ENCODE measurements at places on chromosomes 5 and 9. TPM values are rescaled to one million over a fixed set of nuclear protein-coding genes. Genes with fewer than 3 reads are reported as not detected.

- DNase-seq, result no peak
Observed at GRCh38 chr5:42605490-42605889, 151.1 kb upstream of the CCDC152 start.

DNA sequence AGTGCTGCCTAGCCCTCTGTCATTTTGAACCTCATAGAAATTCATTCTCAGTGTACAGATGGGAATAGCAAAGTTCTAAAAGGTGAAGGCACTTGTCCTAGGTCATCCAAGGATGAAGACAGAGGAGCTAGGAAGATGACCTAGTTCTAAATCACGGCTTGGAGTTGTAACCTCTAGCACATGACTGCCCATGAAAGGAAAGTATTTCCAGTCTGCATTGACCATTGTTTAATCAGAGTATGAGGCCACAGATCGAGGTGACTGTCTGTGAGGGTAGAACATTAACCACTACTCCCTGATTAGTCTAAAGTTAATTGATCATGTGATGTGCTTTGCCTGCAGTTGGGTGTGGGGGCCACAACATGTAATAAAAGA is 674 bp upstream of the TNFSF15 start:
- DNase-seq, result no peak

DNA sequence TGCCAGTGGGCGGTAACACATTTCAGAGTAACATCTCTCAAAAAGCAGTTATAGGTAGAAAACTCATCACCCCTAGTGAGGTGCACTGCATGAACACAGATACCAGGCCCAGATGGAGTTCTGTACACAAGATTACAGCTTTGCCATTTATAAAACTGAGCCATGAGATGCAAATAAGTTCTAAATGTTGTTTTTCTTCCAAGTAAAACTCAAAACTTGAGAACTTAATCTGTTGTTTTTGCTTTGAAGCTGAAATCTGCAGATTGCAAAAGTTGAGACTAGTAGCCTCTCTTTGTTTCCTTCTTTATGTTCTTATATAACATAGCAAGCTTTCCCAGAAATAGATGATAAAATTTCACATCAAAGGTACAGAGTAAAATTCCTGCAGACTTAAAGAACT is 434.1 kb downstream of the PLK2 start:
- DNase-seq, result no peak

DNA sequence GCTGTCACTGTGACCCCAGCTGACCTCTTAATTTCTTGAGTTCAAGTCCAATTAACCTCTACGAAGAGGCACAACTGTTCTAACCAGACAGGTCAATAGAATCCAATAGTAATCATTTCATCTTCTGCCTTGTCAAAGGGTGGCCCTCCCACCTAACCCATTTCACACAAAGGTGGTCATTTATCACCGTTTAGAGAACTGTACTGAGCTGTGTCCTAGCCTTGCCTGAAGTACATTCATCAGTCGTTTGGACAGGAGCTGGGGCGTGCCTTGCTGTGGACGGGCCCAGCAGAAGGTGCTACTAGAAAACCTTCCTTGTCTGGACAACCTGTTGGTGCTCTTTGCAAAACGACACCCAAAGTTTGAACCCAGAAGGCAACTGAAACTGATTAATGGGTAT is 605.4 kb downstream of the ISL1 start:
- DNase-seq, result no peak

DNA sequence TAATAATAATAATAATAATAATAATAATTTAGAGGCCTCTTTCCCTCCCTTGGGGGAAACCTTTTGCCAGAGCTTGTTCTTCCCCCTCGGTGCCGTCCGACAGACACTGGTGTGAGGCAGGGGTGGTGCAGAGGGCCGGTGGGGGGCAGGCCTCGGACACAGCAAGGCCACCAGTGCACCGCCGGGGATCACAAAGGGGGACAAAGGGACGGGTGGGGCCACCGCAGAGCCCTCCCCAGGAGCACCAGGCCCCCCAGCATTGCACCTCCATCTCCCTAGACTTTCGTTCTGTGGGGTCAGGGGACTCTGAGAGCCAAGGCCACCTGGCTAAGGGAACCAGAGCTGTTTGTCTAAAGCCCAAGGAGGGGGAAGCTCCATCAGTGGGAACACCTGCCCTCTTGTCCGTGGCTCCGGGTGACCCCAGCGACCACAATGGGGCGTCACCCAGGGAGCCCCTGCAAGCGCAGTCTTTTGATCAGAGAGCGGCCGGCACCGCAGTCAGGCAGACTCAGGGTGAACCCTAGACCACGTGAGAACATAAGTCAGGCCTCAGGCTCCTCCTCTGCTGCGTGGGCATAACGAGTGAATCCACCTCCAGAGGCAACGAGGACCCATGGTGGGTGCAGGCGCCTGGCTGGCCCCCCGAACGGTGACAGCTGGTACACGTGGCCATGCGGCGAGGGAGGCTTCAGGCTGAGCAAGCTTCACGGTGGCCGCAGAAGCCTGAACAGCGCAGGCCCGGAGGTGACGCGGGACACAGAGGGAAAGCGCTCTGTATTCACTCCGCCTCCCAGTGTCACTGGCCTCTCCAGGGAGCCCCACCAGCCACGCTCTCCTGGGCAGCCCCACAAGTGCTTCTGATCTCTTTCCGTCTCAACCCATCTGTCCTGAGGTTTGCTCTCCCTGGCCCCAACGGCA is 12.0 kb upstream of the QSOX2 start:
- DNase-seq, result no peak

GRCh38 chr5:10902145-10902544 is 141.1 kb upstream of the DAP start:
- DNase-seq, result no peak

- DNase-seq, result no peak
Observed at GRCh38 chr5:72030237-72030636, 77.0 kb upstream of the MAP1B start.

- no peak for DNase-seq
Observed at GRCh38 chr9:111728143-111728542, 66.6 kb downstream of the SHOC1 start.

DNA sequence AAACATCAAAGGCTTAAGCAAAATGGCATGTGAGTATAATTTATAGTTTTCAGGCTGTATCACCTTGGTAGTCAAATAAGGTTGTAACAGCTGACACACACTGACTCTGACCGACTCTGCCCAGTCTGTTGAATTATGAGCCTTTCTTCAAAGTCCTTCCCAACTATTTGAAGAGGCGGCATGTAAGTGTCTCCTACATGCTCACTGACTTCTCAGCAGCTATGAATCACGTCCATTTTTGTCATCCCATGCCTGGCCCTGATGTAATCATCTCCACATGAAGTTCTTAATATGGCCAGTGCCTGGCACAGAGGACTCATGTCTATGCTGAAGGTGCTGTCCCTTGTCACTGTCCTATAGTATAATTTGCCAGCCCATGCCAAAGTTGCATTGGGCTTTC is 5.1 kb upstream of the PTBP3 start:
- no peak for DNase-seq

The ZCCHC9 gene
- 11.6 TPM for total RNA-seq

The DBH gene
- total RNA-seq, result not detected

The ADRA1B gene
- under 0.01 TPM for total RNA-seq

The ACOT12 gene
- total RNA-seq, result not detected

Data from dermis microvascular lymphatic vessel endothelial cell (primary cell).